ENCODE measurements at places on chromosomes 11 and 22.
A peak's percentile ranks its signal among the peaks of the same experiment; 100 is the strongest.

DNA sequence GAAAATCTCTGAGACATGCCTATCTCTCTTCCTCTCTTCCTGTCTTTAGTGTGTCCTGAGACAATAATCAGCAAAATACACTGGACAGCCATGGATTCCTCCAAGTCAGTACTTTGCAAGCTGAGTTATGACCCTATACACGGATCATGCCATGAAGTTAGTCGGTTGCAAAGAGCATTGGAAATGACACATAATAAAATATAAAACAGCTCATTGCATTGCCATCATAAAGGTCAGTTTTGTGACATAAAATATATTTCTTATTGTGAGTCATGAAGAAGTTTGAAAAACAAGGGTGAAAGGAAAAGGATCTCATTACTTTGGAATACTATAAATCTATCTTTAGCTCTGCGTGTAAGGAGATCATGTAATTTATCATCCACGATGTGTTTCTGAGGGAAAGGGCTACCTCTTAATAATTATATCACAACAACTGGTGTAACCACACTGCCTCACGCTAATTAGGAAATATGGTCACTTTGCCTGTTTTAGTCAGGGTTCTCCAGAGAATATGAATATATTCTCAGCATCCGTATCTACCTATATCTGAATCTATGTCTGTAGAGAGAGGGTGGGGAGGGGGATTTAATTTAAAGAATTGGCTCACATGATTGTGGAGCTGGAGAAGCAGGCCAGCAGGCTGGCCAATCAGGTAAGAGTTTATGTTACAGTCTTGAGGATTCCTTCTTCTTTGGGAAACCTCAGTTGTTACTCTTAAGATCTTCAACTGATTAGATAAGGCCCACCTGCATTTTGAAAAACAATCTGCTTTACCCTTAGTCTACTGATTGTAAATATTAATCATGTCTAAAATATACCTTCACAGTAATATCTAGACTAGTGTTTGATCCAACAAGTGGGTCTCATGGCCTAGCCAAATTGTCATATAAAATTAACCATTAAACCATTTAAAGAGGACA lies 198.8 kb downstream of the FAT3 start:
- DNase-seq, result no peak

GRCh38 chr11:27473017-27473406 lies 422 bp upstream of the LGR4 start:
- DNase-seq, result no peak

DNA sequence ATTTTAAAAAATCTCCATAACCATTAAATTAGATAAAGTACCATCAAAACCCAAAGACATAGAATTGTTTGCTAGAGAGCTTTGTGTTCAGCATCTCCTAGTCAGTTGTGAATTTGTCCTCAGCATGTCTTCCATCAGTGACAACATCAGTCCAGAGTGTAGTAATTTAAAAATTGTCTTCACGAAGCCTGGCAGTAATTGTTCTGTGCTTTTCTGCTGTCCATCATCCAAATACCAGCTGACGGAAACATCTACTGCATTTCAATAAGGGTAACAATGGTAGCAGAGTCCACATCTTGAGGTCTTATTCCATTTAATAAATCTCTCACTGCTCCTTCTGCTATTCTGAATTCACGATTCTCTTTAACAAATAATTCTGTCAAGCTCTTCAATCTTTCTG lies 121.5 kb downstream of the ATXN10 start:
- DNase-seq, result no peak

DNA sequence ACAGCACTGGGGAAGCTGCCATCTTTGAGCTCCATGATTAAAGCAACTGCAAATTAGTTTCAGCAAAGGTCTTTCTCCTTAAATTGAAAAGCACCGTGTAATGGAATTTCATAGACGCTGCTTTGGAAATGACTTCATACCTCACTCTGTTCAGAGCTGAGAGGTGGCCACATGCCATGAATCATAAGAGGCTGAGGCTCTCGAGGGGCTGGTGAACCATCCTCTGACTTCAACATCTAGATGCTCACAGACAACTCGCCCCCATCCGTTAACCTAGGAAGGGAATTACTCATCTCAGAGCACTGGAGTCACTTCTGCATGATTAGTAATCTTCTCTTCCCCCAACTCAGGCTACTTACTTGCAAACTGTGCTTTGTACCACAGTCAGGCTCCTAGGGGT lies 122.3 kb downstream of the RCN1 start:
- peak; percentile 22 for DNase-seq

- no peak for DNase-seq
Measured at GRCh38 chr11:61049859-61050258, 52.4 kb upstream of the CD5 start.

DNA sequence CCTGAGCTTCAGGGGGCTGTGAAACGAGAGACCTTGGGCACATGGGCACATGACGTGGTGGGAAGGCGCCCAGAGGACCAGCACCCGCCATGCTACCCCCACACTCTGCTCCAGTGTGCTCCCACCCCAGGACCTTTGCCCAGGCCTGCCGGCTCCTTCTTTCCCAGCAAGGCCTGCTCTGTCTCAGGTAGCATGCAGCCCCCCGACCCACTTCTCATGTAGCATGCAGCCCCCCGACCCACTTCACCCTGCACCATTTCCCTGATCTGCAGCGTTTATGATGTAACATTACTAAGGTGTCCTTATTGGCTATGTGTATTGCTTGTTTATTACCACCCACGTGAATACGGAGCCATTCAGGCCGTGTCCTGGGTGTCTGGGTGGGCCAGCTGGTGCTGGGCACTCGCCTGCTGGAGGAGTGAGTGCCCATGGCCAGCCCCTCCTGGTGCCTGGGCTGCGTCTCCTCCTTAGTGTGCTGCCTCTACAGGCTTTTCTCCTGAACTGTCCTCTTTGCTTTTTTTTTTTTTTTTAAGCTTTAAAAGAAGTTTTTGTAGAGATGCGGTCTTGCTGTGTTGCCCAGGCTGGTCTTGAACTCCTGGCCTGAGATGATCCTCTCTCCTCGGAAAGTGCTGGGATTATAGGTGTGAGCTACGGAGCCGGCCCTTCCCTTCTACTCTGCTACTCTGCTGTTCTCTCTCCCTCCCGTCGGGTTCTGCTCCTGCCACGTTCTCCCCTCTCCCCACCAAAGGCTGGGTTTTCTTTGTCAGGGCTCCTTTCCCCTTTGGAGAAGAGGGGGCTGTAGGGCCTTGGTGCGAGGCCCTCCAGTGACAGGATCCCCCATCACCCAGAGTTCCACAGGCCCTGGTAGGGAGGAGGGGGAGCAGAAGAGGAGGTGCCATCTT lies 29.4 kb downstream of the LRP5 start:
- DNase-seq, result no peak

DNA sequence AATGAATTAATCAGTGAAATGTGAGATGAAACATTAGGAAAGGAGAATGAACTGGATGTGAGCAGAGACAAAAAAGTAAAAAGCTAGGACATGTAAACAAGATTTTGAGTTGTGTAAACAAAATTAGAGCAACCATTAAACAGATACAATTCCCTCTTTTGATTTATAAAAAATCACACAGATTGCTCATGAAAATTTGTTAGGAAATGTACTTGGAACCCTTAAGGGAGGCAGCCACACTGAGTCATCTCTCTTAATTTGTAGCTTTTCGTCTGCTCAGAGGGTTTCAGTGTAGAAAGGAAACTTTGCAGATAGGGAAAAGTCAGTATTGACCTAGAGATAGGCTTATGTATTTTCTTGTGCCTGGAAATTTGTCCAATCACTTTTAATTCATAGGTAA lies 49.6 kb upstream of the ME3 start:
- no peak for DNase-seq

DNA sequence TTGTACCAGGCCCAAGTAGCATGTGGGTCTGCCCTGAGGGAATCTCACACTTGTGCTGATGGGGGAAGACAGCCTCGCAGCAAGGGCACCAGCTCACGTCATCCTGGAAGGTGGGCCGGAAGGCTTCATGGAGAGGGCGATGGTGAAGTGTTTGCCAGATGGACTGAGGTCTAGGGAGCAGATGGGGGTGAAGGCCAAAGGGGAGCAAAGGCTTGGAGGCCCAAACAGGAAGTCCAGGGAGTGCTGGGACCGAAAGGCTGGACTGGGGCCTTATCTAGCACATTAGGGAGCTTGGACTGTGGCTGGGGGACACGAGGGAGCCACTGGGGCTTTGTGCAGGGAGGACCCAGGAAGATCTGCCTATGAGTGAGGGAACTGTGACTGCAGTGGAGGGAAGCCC lies 1.2 kb upstream of the TNFRSF13C start:
- DNase-seq, result no peak

GRCh38 chr22:45781459-45781858 lies 109.8 kb downstream of the ATXN10 start:
- no peak for DNase-seq

DNA sequence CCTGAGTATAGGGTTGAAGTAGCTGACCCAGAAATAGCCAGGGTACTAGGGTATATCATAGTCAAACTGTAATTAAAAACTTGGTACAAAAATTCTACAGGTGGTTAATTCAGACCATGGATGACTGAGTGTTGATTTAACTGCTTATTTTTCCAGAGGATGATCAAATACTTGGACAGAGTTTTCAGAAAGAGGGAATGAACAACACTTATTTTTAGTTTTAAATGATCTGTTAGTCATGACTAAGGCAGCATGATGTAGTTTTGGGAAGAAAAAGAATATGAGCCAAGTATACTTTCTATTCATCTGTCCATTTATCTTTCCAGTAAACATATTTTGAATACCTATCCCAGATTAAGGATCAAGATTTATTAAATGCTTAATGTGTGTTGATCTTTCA lies 19.8 kb upstream of the CCDC89 start:
- DNase-seq, result no peak

DNA sequence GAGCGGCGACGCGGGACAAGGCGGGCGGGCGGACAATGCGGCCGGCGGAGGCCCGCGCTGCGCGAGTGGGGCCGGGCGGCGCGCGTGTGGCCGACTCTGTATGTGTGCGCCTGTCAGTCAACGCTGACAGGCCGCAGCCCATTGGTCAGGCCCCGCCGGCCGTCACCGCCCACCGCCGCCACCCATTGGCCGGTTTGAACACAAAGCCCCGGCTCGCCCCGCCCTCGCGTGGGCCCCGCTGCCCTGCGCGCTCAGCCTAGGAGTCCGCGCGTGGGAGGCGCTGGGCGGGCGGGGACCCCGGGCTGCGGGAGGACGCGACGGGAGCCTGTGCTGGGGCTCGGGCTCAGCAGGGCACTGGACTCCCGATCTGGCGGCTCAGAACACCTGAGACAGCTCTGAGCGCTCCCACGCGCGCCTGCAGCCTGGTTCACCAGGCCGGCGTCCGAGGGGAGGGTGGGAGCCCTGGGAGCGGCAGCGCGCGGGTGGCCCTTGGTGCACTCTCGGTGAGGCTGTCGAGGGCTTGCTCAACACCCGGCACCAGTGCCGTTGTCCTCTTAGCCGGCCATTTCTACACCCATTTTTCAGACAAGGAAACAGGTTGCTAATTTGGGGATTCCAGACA lies at the start of gene SUN2:
Gene SUN2, minus strand, starts transcription at position 88 of the 622 bp plus-strand sequence. CDS start 3,370 bp downstream, outside the sequence.
- DNase-seq, result peak; percentile 91

- no peak for DNase-seq
Measured at GRCh38 chr11:10926801-10927211, 69.0 kb upstream of the ZBED5 start.
